ENCODE measurements at places on chromosomes 12 and 14.

- no peak for DNase-seq
These were observed 126.0 kb upstream of the ATF7IP start for GRCh38 chr12:14239350-14239934.

DNA sequence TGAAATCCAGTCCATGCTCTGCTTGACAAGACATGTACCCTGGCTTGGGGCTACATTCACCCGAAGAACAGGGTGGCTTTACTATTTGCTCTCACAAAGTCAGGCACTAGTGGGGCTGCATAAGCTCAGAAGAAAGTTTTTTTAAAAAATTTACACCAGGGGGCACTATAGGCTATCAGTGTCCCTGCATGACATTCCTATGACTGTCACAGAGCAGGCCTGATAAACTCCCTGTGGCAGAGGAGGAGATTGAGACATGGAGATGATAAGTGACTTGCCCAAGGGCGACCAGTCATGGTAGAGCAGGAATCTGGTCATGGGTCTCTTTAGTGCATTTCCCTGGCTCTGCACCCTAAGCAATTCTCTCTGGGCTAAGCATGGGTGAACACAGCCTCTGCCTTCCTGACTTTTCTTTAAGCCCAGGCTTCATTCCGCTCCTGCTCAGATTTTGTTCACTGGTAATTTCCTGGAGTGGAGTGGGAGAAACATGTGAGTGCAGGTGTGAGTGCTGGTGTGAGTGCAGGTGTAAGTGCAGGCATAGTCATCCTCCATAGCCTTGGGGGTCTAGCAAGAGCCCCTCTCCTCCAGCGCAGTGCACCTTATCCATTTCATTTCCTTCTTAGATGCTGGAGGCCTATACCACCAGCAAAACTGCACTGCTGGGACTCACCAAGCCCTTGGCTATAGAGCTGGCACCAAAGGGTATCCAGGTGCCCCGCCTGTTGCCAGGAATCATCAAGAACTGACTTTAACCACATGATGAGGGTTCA, 91.6 kb downstream of the DHRS2 start:
- DNase-seq: no peak

GRCh38 chr12:67006610-67007009, 262.5 kb upstream of the CAND1 start:
- peak; percentile 12 for DNase-seq

DNA sequence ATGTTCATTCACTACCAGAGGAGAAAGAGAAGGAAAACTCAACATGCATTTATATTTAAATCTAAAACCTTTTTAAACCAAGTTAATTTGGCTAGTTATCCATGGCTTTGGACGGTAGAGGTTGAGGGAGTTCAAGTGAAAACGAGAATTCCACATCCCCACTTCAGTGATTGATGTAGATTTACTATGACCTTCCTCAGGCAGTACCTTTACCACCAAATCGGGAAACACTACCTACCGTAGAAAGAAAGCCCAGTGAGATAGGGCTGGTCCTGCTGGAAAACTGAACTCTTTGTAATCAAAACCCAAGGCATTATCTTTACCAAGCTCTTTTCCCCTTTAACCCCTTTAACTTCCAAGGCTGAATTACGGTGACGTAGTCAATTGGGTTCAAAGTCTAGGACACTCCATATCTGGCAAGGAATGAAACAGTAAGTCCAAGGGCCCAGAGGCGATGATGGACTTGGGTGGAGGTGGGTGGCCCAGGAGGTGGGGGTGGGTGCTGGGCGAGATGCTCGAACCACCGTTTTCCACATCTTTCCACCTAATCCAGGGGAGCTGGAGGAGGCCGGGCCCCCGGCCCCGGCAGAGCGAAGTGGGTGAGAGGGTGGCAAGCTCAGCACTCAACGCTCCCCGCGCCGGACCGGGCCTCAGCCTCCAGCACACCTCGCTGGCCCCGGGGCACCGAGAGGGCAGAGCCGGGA, 618 bp downstream of the SEC23A start:
- DNase-seq: peak; percentile 36

DNA sequence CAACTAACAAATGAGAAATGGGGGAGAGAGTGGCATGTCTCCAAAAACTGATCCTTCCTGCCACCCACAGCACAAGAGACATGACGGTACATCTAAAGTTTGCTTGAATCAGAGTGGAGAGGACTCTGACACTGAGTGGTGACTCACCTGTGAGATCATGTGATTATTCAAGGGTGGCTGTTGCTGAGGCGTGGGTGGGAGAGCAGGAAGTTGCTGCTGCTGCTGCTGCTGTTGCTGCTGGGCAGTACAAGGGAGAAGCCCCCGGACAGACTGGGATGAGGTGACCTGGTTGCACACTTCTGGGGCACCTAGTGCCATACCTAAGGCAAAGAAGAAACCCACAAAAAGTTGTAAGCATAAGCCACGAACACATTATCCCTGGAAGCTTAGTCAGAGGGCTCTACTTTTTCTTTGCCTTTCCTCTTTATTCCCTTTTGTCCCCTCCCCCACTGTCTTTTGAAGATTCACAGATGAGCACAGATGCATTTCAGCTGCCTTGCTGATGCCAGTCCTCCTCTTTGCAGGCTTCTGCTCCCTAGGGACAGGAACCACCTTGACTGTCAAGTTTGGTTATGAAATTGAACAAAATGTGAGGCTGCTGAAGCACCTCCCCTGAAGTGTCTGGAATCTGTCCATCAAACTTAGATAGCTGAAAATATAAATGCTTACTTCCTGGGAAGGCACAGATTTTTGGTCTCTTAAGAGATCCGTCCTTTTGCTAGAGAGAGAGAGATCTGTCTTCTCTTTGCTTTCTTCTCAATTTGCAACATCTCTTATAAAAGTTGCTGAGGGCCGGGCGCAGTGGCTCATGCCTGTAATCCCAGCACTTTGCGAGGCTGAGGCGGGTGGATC, 29.4 kb upstream of the STAC3 start:
- DNase-seq: no peak

GRCh38 chr12:6277982-6278438, 32.5 kb upstream of the PLEKHG6 start:
- no peak for DNase-seq

- no peak for DNase-seq
These were observed 2.6 kb downstream of the DCAF4 start for GRCh38 chr14:72928872-72929271.
